ENCODE measurements at places on chromosomes 1 and 21. TPM values are rescaled to one million over a fixed set of nuclear protein-coding genes. Genes with fewer than 3 reads are reported as not detected.

GRCh38 chr1:43639976-43640794, 9.8 kb upstream of the KDM4A start:
- DNase-seq: no peak

DNA sequence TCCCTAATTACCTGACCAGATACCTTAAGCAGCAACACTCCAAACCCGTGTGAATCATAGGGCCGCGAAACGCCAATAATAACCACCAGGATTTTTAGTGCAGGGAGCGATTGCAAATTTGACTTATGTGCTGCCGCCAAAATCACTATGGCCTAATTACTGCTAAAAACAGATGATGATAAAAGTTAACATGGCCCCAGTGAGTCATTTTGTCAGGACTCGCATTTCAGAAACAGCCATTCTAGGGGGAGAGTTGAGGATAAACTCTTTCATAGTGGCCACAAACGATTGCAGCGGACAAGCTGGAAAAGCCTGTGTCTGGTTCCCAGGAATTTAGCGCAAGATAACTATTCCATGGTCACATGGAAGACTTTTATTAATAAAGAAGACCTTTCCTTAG, 103.4 kb downstream of the HLX start:
- no peak for DNase-seq

- no peak for DNase-seq
Observed at GRCh38 chr21:22355949-22356348, 1357.7 kb downstream of the NCAM2 start.

- DNase-seq: no peak
Observed at GRCh38 chr1:217053676-217054075, 330.4 kb upstream of the ESRRG start.

DNA sequence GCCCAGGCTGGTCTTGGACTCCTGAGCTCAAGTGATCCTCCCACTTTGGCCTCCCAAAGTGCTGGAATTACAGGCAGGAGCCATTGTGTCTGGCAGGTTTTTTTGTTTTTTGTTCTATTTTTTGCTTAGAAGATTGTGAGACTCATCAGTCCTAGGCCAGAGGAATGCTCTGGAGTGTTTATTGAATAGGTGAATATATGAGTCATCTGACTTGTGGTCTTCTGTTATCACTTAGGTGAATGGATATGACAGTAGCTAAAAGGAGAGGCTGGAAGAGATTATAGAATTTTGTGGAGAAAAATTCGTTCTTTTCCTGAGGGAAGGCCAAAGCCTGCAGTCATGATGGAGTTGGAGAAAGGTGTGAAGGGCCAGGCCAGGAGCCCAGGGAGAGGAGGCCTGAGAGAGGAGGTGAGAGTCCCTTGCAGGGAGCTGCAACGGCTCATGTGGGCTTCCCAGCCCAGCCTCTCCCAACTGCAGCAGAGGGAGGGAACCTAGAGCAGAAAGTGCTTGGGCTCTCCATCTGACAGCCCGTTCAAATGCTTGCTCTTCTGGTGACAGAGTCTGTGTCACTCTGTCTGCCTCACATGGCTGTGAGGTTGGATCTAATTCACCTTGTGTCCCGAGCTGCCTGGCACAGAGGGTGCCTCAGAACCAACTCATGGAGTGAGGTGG, 31.6 kb upstream of the ACOT11 start:
- DNase-seq: peak; percentile 59

DNA sequence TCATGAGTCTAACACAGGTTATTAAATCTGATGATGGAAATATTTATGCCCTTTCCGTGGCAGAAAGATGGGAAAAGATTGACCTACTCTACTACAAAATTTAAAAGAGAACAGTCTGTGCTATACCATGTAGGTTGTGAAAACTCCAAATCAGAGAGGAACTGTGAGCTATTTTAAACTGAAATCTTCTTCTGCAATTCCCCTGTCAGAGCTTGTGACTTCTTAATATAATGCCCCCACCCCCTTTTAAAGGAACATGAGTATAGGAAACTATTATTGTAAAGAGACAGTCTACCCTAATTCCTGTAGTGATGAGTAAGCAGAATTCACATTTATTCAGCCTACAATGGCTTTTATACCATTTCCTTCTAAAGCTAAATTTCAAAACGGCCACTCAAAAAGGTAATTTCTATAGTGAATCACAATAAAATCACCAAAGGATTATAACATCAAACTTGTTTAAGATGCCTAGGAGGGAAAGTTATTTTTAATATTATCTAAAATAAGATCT, 11.7 kb downstream of the DSCAM start:
- DNase-seq: no peak

- no peak for DNase-seq
Observed at GRCh38 chr1:78688697-78689096, 39.1 kb downstream of the IFI44 start.

DNA sequence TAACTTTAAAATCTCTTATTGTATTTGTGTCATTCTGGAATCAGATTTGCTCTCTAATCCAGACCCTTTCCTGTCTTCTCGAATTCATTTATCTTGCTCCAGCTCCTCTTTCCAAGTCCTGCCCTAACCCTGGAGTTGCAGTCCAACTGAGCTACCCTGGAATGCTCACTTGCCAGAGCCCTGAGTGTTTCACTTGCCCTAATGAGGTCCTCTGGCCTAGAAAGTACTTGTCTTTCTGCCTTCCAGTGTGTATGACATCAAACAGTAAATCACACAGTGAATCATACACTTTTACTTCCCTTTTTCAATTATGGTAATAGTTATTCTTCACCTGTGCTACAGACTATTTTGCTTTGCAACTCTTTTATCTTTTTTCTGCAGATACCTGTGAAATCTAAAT, 96.9 kb downstream of the NEK7 start:
- DNase-seq: no peak

DNA sequence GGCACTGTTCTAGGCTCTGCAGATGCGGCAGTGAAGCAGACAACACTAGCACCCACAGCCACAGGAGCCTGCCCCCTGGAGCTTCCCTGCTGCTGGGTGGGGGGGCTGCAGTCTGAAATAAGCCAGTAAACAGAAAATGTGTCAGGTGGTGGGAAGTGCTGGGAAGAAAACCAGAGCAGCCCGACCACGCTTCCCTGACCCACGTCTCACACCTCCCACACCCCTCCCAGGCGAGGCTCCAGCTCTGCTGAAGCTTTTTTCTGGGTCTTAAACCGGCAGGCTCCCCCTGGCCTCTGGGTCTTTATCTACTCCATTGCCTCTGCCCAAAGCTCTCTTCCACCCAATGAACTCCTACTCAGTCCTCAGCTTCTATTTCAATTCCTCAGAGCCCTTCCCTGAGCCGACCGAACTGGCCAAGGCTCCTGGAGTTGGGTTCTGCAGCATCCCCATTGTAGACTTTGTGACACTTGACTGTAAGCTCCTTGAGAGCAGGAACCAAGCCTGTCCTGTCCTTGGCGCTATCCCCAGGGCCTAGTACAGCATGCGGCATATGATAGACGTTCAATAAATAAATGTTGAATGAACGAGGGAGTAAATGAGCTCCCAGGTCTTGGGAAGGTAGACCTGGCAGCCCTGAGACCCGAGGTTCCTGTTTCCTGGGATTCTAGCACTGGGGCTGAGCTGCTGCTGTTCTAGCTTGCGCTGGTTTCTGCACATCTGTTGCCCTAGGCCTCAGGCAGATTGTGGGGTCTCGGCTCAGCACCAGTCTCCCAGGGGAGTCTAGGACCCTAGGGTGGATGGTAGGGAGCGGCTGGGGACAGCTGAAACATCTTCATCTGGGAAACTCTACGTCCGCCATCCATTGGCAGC, 18.4 kb downstream of the MIIP start:
- no peak for DNase-seq

- no peak for DNase-seq
Observed at GRCh38 chr1:169175461-169175860, 69.0 kb downstream of the ATP1B1 start.

- no peak for DNase-seq
Observed at GRCh38 chr1:25520446-25521061, 22.9 kb upstream of the LDLRAP1 start.

DNA sequence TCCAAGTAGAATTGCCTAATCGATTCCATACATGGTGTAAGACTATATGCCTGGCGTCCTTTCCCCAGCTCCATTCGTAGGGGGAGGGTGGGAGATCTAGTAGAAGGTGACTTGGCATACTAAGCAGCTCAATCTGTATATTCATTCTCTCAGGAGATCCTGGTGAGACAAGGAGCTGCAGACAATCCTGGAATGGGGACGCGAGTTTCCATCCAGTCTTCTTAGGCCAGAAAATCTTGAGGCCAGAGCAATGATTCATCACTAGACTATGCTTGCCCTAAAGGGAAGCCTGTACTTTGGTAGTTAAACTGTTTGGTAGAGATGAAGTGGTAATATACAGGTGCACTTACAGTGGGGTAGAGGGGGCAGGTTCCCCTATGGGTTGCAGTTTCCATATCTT, 468.7 kb downstream of the ADGRL2 start:
- DNase-seq: no peak

DNA sequence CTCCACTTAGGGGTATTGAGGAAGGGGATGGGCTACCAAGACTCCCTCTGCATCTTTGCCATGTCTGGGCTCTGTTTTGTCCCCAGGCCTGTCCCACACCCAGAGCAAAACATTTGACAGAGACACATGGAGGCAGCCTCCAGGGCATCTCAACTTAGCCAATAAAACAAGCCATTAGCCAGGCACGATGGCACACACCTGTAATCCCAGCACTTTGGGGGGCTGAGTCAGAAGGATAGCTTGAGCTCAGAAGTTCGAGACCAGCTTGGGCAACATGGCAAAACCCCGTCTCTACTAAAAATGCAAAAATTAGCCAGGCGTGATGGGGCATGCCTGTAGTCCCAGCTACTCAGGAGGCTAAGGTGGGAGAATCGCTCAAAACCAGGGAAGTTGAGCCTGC, 120.3 kb upstream of the IPO9 start:
- DNase-seq: no peak

Gene ALG14
- total RNA-seq: 4.7 TPM

Gene NFASC
- 16.0 TPM for total RNA-seq

Gene EPHA10
- total RNA-seq: not detected

Gene MATN1
- total RNA-seq: not detected
